Hindlimb muscle (tissue), 1 donor: ENCODE measurements at places on chromosomes 12 and 14. TPM values are rescaled to one million over a fixed set of nuclear protein-coding genes. Genes with fewer than 3 reads are reported as not detected.
A peak's percentile ranks its signal among the peaks of the same experiment; 100 is the strongest.

GRCh38 chr12:89779090-89779489 is 70.5 kb upstream of the ATP2B1 start:
- no peak for DNase-seq

DNA sequence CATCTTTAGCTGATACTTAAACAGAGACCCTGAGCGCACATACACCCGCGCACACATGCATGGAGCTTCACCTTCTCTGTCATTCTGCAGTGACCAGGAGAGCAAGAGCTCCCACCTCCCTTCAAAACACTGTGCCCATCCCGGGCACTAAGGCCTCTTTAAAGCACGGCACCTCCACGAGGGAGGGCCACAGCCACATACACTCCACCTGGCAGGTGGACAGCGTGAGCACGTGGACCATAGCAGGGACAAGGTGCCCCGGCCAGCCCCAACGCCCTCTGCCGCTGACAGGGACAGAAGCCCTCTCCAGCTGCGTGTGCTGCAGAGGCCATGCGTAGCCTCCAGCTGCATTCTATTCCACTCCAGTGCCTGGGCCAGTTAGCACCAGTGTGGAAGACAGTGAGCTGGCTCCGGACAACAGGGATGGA is 5.4 kb downstream of the GAPDH start:
- DNase-seq: no peak

DNA sequence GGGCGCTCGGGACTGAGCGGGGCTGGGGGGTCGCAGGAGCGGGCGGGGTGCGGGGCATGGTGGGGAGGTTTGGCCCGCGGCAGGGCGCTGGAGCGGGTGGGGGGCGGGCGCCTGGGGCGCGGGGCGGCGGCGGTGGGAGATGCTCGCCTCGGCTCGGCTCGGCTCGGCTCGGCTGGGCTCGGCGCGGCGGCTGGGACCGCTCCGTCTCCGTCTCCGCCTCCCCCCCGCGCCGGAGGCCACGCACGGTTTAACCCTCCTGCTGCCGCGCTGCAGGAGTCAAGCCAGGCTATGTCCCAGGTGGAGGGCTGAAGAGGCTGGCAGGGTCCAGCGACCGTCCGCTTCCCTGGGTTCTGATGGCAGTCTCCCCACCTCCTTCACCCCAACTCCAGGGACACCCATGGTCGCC is at the start of gene PIANP:
Gene PIANP (minus strand): TSS at position 170 of the 406 bp plus-strand sequence. CDS start 2,754 bp downstream, outside the sequence.
- peak; percentile 68 for DNase-seq

DNA sequence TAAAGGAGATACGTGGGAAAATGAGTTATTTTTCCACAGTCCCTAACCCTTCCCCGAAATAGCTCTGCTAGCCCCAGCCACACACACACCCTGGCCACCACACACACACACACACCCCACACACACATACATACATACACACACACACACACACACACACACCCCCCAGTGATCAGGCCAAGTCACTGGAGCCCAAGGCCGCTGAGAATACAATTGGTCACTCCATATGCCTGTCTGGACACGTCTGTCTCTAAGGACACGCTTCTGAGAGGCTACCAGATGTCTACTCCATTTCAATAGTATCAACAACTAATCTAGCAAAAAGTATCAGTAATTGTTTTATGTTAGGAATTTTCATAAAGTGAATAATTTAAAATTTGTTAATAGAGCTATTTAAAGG is 13.0 kb upstream of the DIABLO start:
- no peak for DNase-seq

The C12orf54 gene
- 0.72 TPM for polyA plus RNA-seq

The HOXC12 gene
- 0.48 TPM for polyA plus RNA-seq

GRCh38 chr12:26513363-26514043 is 318.1 kb downstream of the SSPN start:
- DNase-seq: no peak

The AQP5 gene
- 0.22 TPM for polyA plus RNA-seq

DNA sequence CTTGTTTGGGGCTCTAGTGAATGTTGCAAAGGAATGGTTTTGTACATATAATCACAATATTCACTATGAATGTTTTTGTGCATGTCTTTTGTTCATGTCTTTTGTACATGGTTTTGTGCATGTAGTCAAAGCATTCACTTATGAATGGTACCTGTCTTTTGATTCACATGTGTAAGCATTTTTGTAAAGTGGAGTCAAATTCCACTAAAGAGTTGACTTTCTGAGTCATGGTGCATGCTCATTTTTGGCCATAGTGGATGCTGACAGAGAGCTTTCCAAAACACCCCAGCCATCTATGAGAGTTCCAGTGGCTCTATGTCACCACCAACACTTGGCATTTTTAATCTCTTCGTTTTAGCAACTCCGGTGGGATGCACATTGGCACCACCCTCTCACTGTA is 1185.9 kb upstream of the TMEM132C start:
- DNase-seq: no peak

The MYO1A gene
- 0.57 TPM for polyA plus RNA-seq

DNA sequence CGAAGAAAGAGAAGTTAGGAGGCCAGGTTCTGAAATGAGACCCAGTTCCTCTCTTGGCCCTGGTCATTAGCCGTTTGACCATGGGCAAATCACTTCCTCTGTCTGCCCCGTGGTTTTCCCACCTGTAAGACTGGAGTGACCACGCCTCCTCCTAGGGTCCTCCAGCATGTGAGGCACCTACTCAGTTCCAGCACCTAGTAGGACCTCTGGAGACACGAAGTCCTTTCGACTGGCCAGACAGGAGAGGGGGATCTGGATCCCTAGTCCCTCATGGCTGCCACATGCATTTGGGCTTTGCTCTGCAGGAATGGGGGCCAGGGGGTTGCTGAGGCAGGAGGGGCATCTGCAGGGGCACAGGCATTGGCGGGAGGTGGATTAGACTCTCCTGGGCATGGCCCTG is 16.3 kb downstream of the TRPV4 start:
- no peak for DNase-seq

The NEUROD4 gene
- polyA plus RNA-seq: not detected

The CAPZA3 gene
- polyA plus RNA-seq: not detected

The MBD6 gene
- polyA plus RNA-seq: 46.2 TPM

DNA sequence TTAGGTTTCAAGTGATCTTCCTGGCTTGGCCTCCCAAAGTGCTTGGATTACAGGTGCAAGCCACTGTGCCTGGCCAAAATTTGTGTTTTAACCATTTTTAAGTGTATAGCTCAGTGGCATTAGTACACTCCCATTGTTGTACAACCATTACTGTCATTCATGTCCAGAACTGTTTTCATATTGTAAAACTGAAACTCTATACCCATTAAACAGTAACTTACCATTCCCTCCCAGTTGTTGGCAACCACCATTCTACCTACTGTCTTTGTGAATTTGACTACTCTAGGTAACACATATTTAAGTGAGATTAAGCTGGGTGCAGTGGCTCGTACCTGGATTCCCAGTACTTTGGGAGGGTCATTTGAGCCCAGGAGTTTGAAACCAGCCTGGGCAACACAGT is 67.3 kb upstream of the KCNH3 start:
- DNase-seq: no peak

DNA sequence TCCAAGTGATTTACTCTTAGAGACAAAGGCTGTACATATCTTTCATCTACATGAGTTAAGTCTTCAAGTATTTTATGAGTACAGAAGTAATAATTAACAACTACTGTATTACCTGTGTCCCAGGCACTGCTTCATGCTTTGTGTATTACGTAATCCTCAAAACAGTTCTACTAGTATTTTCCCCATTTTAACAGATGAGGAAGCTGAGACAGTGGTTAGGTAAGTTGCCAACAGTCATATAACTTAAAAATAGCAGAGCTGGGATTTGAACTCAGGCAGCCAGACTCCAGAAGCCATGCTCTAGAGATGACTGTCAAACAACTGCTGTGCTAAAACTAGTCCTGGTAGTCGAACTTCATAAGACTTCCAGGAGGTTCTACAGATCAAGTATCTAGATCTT is 10.7 kb downstream of the TRMT5 start:
- no peak for DNase-seq

The CABP1 gene
- polyA plus RNA-seq: 2.5 TPM

GRCh38 chr12:105559310-105559709 is 228.8 kb downstream of the C12orf75 start:
- no peak for DNase-seq

DNA sequence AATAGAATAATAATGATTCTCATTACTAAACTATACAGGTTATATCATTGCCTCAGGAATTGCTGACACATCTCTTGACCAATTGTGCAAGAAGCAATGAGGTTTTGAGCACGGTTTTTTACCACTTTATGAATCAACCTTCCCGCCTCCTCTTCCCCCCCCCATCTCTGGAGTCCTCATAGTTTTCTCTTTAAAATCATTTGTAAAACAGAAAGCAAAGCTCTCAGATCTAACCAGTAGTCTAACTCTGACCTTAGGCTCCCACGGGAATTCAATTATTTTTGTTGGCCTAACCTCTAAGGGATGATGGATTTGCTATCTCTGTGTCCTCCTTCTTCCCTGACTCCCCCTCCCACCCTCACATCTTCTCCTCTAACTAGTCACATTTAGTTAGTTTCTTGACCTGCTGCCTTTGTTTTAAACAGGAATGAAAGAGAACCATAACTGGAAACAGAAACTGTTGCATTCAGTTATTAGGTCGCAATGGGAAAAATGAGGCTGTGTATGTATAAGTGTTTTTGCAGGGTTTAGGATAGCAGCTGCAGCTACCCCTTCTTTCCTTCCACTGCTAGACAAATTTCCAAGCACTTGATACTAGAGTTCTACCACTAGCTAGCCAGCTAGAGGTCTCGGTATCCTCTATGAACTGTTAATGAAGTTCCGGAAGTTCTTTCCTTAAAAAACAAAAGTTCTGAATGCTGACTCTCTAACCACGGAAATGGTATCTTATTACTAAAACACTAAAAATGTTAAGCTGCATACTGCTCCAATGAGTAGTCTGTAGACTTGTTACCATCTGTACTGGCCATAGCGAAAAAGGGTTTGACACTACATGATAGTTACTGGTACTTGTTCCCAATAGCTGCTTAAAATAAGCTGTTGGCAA is 65.4 kb downstream of the TAOK3 start:
- DNase-seq: no peak

DNA sequence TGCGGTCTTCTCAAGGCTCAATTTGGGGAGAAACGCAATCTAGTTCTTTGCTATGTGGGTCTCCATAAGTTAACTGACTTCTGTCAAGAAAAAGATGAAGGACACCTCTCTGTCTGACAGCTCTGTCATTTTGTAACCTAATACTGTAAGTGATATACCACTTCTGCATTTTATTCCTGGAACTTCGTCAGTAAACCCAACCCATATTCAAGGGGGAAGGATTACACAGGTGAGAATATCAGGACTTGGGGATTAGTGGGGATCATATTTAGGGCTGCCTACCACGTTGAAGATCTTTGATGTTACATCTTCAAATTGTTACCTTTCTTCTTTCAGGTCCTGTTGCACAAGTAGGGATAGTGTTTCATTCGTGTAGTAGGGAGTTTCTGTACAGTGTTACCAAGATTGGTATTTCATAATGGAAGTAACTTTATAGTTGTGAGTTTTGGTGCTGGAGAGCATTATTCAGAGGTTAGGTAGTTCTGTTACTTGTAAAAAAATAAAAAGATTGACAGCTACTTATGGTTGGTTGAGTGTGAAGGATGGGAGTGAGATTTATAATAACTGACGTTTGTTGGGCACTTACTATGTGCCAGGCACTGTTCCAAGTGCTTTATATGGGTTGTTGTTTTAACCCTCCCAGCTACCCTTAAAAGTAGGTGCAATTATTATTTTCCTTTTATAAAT is 1.6 kb downstream of the TMEM260 start:
- no peak for DNase-seq

GRCh38 chr12:109827566-109828550 is 5.3 kb downstream of the TRPV4 start:
- no peak for DNase-seq

DNA sequence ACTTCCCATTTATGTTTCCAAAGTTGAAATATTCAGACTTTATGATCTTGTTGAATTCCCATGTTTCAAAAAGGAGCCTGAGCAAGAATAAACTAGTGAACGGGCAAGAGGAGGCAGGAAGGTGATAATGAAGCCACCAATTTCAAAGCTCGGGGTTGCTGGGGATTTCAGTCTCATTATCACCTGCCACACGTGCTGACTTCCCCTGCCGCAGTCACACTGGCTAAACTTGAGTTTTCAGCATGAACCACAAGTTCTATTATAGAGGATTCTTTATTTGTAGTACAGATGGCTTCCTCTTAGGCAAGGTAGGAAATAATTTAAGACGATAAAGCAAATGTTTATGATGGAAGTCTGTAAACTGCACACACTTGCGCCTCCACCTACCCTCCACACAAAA is 18.1 kb upstream of the DIABLO start:
- DNase-seq: no peak

DNA sequence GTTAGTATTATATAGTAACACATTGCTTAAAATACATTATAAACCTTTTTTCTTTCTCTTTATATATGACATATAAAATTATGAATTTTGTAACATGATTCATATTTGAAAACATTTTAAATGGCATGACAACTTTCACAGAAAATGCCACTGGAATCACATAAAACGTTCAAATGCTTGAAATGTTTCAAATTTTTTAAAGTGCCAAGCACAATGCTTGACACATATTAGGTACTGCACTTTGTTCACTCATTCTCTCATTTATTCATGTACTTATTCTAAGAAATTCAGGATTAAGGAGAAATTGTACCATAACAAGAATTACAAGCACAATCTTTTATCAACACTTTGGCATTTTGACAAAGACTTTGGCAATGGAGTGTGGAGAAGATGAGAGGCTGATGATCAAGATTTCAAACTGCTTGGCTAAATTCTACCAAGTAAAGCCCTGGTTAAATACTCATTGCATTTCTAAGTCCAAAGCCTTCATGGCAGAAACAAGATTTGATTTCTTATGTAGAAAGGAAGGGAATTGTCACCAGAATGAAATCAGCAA is 232.2 kb downstream of the C12orf50 start:
- DNase-seq: no peak

The SERPINA5 gene
- not detected for polyA plus RNA-seq

DNA sequence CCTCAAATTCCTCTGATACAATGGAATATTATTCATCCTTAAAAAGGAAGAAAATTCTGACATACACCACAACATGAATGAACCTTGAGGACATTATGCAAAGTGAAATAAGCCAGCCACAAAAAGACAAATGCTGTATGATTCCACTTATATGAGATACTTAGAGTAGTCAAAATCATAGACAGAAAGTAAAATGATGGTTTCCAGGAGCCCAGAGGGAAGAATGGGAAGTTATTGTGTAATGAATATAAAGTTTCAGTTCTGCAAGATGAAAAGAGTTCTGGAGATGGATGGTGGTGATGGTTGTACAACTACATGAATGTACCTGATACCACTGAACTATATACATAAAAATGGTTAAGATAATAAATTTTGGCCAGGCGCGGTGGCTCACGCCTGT is 18.3 kb downstream of the VWF start:
- no peak for DNase-seq

- DNase-seq: no peak
Measured at GRCh38 chr12:53123578-53124351, 20.5 kb downstream of the SOAT2 start.

DNA sequence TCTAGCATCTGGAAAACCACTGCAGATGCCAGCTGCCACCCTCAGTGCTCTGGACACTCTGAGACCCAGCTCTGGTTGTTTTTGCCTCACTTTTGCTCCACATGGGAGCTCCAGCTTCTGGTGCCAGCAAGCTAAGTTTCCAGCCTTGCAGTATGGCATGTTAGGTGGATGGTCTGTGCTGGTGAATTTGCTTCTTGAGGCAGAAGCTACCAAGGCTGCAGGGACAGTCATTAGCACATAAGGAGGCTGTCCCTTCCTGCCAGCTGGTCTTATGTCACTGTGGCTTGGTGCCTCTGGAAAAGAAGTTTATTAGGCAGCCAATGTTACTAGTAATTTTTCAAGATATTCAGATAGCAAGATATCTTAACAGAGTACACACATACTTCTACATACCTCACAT is 64.2 kb upstream of the CSRP2 start:
- DNase-seq: no peak

The ZDHHC22 gene
- polyA plus RNA-seq: 0.30 TPM

The APOLD1 gene
- polyA plus RNA-seq: 8.9 TPM
